ENCODE measurements at places on chromosomes 3 and 15. TPM values are rescaled to one million over a fixed set of nuclear protein-coding genes. Genes with fewer than 3 reads are reported as not detected.

The TXNRD3 gene
- 5.9 TPM for total RNA-seq

The ARHGEF3 gene
- total RNA-seq, result 8.9 TPM

The DLEC1 gene
- total RNA-seq, result 0.05 TPM

The TMEM207 gene
- total RNA-seq, result not detected

The GOLGA6L7 gene
- total RNA-seq, result not detected

The CISH gene
- total RNA-seq, result 0.57 TPM

The RGMA gene
- 0.56 TPM for total RNA-seq

The SERINC4 gene
- not detected for total RNA-seq

The CASR gene
- total RNA-seq, result not detected

The AADAC gene
- total RNA-seq, result 15.8 TPM

The GOLGA6L2 gene
- total RNA-seq, result not detected

The COL6A6 gene
- total RNA-seq, result not detected

The PLA2G4E gene
- not detected for total RNA-seq

The BOC gene
- 6.2 TPM for total RNA-seq

The STX19 gene
- not detected for total RNA-seq

The RAB6B gene
- 2.2 TPM for total RNA-seq

The CCDC13 gene
- total RNA-seq, result 0.41 TPM

The MESP2 gene
- total RNA-seq, result 0.42 TPM

The IQCB1 gene
- 9.9 TPM for total RNA-seq

The BCL2A1 gene
- total RNA-seq, result 12.6 TPM

The CHRD gene
- not detected for total RNA-seq

The CPEB1 gene
- 3.2 TPM for total RNA-seq

The WDR76 gene
- 12.9 TPM for total RNA-seq

The SUCLG2 gene
- total RNA-seq, result 33.9 TPM

The MB21D2 gene
- total RNA-seq, result 5.0 TPM

The THRB gene
- total RNA-seq, result 1.7 TPM

The BNC1 gene
- total RNA-seq, result 0.72 TPM

The GRAMD2A gene
- total RNA-seq, result 0.12 TPM

The LIPC gene
- 0.09 TPM for total RNA-seq

The C2CD4A gene
- 0.17 TPM for total RNA-seq

The ST8SIA2 gene
- total RNA-seq, result 0.23 TPM

The GOLGA6A gene
- 0.07 TPM for total RNA-seq

The THAP10 gene
- 4.8 TPM for total RNA-seq

The SEMA3F gene
- total RNA-seq, result 11.5 TPM

The TMOD2 gene
- total RNA-seq, result 2.7 TPM

The ASB14 gene
- not detected for total RNA-seq

The MORC1 gene
- not detected for total RNA-seq

The PCBP4 gene
- total RNA-seq, result 11.3 TPM

The ITGB5 gene
- total RNA-seq, result 419 TPM

The LDHAL6B gene
- total RNA-seq, result not detected

The MYRIP gene
- total RNA-seq, result not detected
